H9 (cell line): ENCODE measurements at places on chromosomes 6 and 20.

DNA sequence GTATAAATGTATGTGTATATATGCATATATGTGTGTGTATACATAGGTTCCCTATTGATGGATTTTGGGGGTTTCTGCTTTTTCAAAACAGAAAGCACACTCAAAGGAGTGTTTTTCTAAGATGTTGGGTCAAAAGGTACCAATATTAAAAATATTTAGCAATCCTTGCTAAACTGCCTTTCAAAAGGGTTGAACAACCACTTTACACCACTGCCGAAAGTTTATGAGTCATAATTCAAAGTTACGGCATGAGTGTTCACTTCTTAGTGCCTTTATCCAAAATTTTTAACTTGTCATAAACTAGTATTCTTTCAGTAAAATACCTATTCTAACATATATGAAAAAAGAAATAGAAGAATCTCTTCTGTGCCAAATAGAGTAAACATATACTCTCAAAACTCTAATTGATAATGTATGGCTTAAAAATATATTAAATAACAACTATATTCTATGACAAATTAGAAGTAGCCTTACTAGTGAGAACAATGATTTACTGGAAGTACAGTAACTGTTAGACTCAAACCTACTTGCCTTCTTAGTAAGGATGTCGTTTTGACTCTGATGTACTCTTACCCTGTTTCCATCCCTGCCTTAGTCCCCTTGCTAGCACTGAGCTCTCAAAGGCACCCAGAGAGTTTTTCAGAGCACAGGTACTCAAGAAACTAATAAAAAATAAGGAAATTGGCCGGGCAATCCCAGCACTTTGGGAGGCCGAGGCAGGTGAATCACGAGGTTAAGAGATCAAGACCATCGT, 136.1 kb downstream of the INSM1 start:
- DNase-seq, result no peak

DNA sequence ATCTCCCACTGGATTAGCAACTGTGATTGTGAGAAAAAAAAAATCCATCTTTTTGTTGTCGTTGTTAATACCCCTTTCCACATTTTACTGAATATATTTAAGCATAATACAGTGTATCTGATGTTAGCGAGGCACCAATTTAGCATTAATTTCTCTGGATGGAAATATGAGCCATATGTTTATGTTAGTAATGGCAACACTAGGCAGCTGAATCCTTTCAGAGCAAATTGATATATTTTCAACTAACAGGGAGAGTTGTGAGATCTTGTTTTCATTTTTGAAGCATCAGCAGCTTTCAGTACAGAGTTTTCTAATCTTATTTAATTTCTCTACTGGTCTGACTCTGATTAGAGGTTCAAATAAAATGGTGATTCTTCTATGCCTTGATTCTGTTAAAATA, 84.8 kb upstream of the HDAC2 start:
- DNase-seq, result no peak

DNA sequence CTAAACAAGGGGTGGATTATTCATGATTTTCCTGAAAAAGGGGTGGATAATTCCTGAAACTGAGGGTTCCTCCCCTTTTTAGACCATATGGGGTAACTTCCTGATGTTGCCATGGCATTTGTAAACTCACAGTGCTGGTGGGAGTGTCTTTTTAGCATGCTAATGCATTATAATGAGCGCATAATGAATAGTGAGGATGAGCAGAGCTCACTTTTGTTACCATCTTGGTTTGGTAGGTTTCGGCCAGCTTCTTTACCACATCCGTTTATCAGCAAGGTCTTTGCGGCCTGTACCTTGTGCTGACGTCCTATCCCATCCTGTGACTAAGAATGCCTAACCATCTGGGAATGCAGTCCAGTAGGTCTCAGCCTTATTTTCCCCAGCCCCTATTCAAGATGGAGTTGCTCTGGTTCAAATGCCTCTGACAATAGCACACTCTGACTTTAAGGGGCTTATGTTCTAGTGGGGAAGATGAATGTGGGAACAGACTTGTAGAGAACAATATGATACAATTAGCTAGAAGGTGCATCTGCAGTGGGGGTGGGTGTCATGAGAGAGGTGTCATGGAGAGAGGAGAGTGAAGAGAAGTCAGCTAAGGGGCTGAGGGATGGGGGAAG, 4.2 kb upstream of the GPR31 start:
- DNase-seq, result no peak

- no peak for DNase-seq
Measured at GRCh38 chr6:154197196-154197860, 158.3 kb downstream of the OPRM1 start.

DNA sequence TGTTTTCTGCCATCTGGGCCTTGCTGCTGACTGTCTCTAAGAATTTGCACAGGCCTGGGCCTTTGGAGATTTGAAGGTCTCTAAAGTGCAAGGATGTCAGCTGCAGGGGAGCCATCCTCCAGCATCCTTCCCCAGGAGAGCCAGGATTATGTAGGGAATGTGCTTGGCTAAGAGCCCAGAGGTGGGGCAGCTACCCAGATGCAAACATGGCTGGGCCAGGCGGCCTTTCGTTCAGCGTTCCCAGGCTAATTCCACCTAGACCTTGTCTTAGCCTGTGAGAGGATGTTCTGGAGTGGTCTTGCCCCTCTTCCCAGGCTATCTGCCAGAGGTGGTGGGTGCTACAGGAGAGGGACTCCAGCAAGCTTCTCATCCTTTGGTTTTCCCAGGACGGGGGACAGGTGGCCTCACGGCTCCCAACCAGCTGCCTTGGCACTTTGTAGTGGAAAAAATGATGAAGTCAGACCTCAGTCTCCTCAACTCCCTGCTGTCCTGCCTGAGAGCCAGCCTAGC, 7.7 kb upstream of the PTGIS start:
- DNase-seq, result peak; percentile 29
